ENCODE measurements at places on chromosomes 16 and 17.

GRCh38 chr17:55784666-55785065, 33.8 kb downstream of the PCTP start:
- DNase-seq = no peak

DNA sequence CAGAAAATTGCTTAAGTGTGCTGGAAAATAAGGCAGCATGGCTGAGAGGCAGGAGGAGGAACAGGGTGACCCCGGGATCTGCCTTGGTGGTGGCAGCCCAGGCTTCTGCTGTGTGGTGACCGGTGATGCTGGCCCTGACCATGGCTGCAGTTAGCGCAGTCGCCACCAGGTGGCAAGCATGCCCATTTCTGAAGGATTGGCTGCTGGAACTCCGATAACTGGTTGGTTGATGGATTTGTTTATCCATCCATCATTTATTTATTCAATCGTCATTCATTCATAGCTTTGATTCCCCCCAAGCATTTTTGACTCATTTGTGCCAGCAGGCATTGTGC, 29.1 kb upstream of the ITGA3 start:
- peak; percentile 72 for DNase-seq

GRCh38 chr16:15403392-15403995, 7.9 kb downstream of the MPV17L start:
- peak; percentile 19 for DNase-seq

DNA sequence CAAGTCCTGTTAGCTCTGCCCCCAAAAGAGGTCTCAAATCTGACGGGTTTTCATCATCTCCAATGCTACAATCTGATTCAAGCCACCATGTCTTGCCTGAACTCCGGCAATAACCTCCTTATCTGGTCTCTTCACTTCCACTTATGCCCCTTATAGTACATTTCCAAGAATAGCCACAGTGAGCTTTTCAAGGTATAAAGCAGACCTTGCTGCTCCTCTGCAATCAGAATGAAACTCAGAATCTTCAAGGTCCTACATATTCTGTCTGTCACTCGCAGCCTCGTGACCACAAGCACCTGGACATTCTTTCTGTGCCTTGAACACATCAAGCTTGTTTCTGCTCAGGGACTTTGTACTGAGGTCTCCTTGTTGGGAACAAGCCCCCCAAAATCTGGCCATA, 84.7 kb downstream of the YPEL2 start:
- peak; percentile 55 for DNase-seq

DNA sequence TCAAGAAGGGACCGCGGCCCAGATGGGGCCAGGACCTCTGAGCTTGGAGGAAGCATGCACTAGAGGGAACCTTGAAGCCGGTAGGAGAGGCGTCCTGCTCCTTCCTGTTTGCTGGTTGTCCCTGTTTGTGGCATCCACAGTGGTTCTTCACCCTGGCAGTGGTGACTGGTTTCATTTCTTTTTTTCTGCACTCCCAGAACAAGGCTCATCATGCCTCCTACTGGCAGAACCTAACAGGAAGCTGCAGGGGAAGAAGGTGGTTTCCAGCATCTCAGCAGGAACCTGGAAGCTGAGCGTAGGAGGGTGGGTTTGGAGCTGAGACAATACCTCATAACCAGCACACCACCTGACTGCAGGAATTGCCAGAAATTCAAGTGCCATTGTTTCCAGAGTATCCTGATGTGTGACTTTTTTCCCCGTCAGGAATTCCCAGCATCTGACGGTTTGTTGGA, 5.8 kb downstream of the TMEM231 start:
- DNase-seq = peak; percentile 83

GRCh38 chr16:63289834-63290460, 1253.7 kb upstream of the CDH8 start:
- peak; percentile 50 for DNase-seq

- DNase-seq = no peak
Observed at GRCh38 chr17:64392300-64392699, 1.6 kb upstream of the PECAM1 start.

- DNase-seq = peak; percentile 89
Observed at GRCh38 chr16:71426069-71426879, 15.6 kb downstream of the TLE7 start.

DNA sequence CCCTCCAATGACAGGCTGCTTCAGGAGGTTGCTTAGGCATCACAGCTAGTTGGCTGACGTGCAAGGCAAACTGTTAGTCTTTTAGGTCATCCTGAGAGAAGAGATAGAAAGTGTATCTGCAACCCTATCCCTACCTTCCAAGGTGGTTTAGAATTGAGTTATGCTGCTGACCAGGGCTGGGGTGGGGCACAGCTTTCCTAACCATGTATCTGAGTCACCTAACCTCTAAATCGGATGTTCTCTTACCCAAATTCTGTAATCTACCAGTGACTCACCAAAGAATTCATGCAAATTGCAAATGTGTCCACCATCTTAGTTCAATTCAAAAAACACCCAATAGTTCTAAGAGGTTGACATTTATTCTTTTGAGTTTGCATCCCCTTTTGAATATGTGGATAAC, 107.2 kb upstream of the DYNLRB2 start:
- no peak for DNase-seq

DNA sequence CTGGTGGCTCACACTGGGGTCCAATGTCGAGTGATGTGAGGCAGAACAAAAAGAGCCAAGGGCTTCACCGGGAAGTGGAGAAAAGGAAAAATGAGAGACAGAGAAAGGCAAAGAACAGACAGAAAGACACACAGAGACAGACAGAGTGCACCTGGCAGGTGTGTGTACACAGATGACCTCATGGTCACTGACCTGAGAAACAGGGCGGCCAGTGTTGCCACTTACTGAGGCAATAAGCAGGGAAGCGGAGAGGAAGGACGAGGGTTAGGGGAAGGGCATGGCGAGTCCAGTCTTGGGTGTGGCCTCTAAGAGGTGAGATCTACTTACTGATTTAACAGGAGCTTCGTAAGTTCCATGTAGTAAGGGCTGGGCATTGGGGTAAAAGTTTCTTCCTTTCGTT, 7.5 kb downstream of the GINS2 start:
- DNase-seq = no peak

Data from GM12865 (cell line).